KG1 (cell line): ENCODE measurements at places on chromosomes 3 and 15.

DNA sequence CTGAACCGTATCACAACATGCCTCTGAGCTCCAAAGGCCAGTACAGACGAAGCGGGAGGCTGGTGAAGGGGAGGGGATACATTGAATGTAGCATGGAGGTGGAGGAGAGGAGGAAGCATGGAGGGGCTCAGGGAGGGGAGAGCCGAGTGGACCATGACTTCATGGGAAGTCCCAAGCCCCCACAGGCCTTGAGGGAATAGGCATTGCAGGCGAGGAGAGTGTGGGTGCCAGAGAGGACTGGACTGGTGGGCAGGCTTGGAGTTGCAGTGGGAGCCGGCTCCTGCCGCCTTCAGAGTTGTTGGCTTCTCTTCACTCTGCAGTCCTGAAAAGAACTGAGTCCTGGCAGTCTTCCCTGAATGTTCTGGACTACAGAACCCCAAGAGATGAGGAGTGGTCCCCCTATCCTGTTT is 3.3 kb upstream of the RNU6-1 start:
- no peak for DNase-seq

GRCh38 chr3:31919528-31919927 is 61.5 kb downstream of the OSBPL10 start:
- DNase-seq, result no peak

DNA sequence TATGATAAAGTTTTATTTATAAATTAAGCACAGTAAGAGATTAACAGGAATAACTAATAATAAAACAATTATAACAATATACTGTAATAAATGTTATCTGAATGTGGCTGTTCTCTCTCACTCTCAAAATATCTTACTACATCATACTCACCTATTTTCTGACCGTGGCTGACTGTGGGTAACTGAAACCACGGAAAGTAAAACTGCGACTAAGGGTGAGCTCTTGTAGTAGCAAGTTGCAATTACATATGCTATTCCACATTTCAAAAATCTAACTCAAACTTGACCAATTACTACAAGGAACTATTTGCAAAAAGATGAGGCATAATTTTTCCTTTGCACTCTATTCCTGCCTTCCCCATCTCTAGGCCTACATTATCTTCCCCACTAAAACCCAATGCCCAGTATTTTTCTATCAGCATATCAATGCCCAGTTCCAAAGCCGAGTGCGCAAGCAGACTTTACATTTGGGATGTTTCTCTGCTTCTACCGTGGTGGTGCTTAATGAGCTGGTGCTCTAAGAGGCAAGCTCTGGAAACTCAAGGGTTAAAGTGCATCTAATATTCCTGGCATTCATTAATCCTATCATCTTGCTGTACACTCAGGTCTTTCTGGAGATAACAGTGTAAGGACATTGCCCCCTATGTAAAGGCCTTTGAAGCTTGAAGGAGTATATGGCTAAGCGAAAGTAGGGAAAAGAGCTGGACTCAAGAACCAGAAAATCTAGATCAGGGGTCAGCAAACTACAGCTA is 6.7 kb downstream of the PCYT1A start:
- no peak for DNase-seq

- DNase-seq, result no peak
These were observed 74.4 kb downstream of the AAGAB start for GRCh38 chr15:67180035-67180434.

DNA sequence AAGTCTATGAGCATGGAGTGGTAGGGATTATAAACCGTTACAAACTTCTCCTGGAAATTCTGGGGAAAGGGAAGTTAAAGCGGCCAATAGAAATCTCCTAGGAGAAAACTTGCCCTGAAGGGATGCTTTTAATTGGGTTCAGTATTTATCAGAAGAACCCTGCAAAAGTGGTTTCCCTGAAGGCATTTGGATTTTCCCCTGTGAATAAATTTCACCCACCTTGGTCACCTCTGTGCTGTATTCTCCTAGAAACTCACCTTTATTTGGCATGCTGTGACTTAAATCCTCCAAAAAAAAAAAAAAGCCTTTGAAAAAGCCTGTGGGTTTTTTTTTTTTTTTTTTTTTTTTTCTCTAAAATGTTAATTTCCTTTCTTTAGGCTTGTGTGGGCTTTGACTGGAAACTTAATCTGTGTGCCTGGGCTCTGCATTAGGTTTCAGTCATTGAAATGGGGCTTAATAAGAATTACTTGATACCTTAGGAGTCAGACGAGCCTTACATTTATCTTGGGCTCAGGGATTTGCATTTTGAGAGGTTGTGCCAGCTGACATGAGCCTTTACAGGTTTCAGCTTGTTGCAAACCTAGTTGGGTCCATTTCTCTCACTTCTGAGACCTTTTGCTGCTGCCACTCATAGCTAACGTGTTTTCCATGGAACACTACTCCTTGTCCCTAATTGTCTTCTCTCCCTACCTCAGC is 22.0 kb downstream of the TGFBR2 start:
- DNase-seq, result no peak

DNA sequence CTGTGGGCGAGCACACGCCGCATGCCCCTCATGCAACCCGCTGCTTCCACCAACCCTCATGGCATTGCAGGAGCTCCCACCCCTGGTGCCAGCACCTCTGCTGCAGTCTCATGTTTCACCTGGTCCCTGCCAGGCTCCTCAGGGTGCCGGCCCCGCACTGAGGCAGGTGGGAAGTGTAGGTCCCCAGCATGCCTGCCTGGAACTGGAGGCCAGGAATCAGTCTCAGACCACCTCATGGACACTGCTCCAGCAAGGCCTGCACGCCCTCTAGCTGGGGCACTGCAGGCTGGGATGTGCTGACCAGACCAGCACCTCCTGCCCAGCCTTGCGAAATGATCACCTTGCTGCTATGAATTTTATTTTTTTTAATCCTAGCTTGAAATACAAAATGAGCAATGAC is 39.1 kb downstream of the OCA2 start:
- no peak for DNase-seq

- DNase-seq, result no peak
These were observed 21.8 kb upstream of the ATP1B3 start for GRCh38 chr3:141854599-141854998.

DNA sequence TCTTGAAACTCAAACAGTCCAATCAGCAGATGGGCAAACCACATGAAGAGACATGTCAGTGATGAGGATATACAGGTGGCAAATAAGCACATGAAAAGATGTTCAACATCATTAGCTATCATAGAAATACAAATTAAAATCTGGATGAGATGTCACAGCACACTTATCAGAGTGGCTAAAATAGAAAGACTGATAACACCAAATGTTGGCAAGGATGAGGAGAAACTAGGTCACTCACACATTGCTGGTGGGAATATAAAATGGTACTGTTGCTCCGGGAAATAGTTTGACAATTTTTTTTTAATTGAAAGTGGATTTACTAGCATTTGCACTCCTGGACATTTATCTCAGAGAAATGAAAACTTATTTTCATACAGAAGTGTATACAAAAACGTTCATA is 8.4 kb downstream of the PGPEP1L start:
- DNase-seq, result no peak

GRCh38 chr3:179308001-179308400 is 14.8 kb upstream of the ZNF639 start:
- no peak for DNase-seq

DNA sequence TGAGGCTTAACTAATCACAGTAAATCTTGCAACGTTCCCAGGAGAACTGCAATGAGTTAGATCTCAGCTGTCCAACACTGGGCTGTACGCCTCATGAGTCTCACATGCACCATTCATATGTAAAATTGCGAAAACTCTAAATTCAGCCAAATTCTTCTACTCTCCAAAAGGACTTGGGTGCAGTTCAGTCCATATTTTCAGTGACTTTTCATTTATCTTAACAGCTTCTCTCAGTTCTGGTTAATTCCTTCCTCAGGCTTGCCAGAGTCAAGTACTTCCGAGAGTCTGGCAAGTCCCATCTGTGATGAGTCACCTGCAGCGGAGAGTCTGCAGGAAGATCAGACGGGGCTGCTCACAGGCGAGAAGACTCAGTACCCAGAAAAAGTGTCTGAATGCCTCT is 11.5 kb downstream of the CCDC80 start:
- no peak for DNase-seq

DNA sequence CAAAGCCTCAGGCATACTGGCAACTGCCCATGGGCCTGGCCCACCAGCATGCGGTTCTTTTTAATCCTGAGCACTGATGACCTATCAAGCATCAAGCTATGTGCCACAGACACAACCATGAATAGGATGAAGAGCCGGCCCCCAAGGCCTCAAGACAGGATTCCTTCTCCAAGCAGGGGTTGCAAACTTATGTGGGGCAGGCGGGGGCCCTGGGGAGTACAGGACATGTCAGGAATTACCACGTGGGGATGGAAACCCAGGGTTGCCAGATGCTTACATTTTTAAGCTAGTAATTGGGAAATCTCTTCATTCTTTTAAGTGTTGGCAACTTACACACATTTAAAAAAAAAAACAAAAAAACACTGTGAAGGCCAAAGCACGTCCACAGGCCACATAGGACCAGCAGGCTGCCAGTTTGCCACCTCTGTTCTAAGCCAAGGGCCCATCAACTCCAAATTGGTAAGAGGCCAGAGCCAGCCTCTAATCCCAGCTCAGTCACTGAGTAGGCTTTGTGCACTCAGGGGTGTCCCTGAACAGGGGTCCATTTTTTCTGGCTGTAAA is 32.8 kb downstream of the BDH1 start:
- DNase-seq, result no peak

GRCh38 chr15:97892167-97892938 is 68.2 kb upstream of the ARRDC4 start:
- no peak for DNase-seq

- no peak for DNase-seq
These were observed 9.2 kb upstream of the TMEM212 start for GRCh38 chr3:171833789-171834460.

GRCh38 chr15:66620341-66620740 is 54.5 kb upstream of the LCTL start:
- DNase-seq, result no peak

GRCh38 chr3:62981962-62982361 is 106.7 kb upstream of the CADPS start:
- no peak for DNase-seq
